ENCODE measurements at places on chromosomes 2 and 18. TPM values are rescaled to one million over a fixed set of nuclear protein-coding genes. Genes with fewer than 3 reads are reported as not detected.
A peak's percentile ranks its signal among the peaks of the same experiment; 100 is the strongest.

Gene LOXHD1
- 0.74 TPM for total RNA-seq

Gene TRIB2
- 29.4 TPM for total RNA-seq

Gene CDH19
- total RNA-seq, result 12.1 TPM

Gene KANSL1L
- 17.4 TPM for total RNA-seq

Gene KYNU
- total RNA-seq, result 1.4 TPM

Gene STPG4
- not detected for total RNA-seq

Gene KATNAL2
- 2.7 TPM for total RNA-seq

Gene FHOD3
- 347 TPM for total RNA-seq

Gene SERPINB10
- total RNA-seq, result not detected

- no peak for DNase-seq
Measured at GRCh38 chr2:96993367-96993766, 7.0 kb upstream of the FAM178B start.

DNA sequence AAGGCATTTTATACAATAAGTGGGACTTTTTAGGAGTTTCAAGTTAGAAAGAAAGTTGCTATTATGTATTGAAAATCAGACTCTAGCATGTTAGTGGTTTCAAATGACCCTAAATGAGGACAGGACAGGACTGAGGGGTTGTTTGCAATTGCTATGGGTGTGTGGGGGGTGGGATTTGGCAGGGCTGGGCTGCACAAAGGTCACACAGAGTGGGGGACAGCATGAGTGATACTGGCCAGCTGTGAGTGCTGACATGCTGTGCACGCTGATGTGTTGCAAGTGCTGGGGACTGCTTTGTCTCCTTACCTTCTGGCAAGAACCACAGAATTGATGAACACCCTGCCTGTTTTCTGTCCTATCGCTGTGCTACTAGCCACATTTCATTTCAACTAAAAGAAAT lies 29.8 kb downstream of the RNMT start:
- DNase-seq, result peak; percentile 46

GRCh38 chr2:161847910-161848309 lies 223.7 kb downstream of the SLC4A10 start:
- no peak for DNase-seq

GRCh38 chr2:241188361-241189092 lies at the start of gene ANO7:
Gene ANO7 (plus strand): TSS chr2:241188677. CDS start chr2:241190064, 1,387 bp downstream.
- DNase-seq, result no peak

DNA sequence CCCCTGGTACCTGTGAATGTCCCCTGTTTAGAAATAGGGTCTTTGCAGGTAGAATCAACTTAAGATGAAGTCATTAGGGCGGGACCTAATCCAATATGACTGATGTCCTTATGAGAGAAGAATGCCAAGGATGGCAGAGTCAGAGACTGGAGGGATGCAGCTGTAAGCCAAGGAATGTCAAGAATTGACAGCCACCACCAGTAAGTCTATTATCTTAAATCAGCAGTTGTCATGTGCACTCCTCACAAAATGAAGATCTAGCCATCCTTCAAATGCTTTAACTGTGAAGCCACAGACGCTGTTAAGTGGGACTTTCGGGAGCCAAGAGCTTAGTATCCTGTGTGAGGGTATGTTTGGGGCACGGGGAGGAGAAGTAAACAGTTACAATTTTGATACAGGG lies 83.2 kb downstream of the ITGA4 start:
- no peak for DNase-seq

DNA sequence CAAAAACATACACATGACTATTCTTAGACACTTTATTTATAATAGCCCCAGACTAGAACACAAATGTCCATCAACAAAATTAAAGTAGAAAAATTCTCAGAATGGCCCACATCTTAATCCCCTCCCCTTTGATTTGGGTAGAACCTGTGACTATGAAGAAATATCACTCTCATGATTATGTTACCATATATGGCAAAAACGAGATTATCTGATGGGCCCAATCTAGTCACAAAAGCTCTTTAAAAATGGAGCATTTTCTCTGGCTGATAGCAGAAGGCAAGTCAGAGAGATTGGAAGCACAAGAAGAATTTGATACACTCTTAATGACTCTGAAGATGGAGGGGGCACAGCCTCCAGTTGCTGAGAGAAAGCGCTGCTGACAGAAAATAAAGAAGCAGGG lies 39.6 kb downstream of the METTL4 start:
- no peak for DNase-seq

DNA sequence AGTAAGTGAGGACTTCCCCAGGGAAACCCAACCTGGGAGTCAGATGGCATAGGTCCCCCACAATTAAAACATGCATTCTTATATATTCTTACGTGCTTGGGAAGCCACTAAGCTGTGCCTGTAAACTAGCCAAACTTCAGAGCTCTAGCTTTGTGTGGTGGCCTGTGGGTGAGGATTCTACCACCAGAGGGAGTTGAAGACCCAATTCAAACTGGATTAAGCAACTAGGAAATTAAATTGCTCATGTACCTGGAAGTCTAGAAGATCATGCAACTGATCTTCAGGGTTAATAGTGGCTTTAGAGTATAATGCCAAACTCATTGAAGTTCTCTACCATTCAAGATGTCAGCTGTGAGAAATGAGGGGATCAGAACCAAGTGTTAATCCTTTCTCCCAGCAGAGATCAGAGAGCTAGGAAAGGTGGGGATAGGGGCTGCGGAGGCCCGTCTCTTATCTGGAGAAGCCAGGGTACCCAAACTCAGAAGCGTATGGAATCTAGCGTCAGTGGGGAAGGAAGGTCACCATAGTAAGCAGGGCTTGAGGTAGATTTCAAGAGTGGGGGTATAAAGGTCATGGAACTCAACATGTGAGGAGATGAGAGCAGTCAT lies 53.2 kb upstream of the CCDC85A start:
- DNase-seq, result no peak

DNA sequence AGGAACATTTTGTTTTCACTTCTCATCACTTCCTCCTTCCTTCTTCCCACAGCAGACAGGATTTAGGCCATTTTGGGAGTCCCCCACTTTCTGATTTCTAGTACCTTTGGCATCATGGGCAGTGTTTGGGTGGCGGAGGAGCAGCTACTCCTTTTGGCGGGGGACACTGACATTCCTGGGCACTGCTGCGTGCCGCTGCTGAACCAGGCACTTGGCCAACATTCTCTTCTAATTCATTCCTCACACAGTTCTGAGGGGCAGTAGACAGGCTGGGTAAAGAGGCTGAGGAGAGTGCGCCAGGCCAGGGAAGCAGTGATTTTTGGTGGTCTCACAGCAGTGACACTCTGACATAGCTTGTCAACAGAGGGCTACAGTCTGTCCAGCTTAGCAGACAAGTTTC lies 270.2 kb downstream of the LOXHD1 start:
- peak; percentile 72 for DNase-seq

GRCh38 chr2:217431577-217432269 lies 571.1 kb downstream of the TNS1 start:
- no peak for DNase-seq

GRCh38 chr18:13260935-13261640 lies 42.5 kb downstream of the LDLRAD4 start:
- no peak for DNase-seq

GRCh38 chr2:68556381-68556780 lies 87.0 kb upstream of the PROKR1 start:
- no peak for DNase-seq

GRCh38 chr2:189411860-189412259 lies 29.4 kb upstream of the WDR75 start:
- no peak for DNase-seq

- no peak for DNase-seq
Measured at GRCh38 chr2:8545695-8546611, 135.9 kb upstream of the ID2 start.

DNA sequence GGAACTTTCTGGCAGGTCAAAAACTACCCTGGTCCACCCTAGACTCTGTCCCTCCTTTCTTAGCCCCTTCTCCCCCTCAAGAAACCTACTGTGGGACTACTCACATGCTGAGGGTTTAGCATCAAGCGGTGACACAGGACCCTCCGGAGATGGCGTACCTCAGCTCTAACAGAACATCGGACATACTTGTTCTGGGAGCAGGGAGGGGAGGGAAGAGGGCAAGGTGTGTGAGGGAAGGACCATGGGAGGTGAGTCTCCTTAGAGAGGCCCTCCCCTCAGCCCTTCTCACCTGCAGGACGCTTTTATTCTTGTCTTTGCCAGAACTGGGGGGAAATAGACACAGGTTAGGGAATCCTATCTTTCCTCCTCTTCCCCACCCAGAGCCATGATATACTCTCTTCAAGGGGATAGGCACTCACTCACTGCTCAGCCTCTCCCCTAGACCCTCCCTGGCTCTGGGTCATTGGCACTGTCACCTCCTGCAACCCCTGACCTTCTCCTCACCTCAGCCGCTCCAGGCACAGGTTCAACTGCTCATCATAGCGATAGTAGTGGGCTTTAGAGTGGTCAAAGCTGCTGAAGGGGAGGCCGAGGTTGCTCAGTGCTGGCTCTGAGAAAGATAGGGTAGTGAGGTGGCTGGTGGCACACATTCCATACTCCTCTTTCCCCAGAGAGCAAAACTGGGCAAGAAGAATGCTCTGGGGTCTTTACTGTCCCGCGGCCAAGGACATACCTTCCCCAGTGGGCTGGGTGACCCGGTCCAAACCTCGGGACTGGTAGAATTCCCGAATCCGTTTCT lies 1.8 kb downstream of the PCGF1 start:
- DNase-seq, result no peak

GRCh38 chr2:69755862-69756467 lies 14.0 kb downstream of the ANXA4 start:
- no peak for DNase-seq

DNA sequence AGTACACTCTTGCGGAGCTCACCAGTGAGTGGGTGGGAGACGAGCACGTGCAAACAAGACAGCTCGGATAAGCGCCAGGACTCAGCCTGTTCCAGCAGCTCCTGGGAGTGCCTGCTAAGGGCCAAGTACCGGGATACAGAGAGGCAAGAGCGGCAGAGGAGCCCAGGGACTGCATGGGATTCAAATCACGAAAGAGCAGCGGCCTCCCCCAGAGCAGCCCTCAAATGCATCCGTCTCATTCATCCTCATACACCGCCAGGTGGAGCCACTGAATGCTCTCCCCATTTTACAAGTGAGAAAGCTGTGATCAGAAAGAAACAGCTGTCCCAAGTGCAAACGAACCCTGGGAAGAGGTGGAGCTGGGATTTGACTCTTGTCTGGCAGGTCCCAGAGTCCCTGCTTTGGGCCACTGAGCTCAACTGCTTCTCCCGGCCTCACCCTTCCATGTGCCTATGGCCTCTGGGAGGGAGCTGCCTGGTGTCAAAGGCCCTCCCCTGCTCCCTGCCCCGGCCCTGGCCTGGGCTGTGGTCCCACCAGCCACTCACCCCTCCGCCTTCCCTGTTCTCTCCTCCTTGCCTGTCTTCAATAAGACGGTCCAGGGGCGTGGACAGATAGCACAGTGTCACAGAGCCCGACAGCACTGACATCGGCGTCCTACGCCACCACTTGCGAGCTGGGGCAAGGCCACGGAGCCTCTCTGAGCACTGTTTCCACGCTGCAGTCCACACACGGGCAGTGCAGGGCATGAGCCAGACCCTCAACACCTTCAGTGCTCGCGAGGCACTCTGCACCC lies 72.8 kb upstream of the TAF1B start:
- DNase-seq, result peak; percentile 75

DNA sequence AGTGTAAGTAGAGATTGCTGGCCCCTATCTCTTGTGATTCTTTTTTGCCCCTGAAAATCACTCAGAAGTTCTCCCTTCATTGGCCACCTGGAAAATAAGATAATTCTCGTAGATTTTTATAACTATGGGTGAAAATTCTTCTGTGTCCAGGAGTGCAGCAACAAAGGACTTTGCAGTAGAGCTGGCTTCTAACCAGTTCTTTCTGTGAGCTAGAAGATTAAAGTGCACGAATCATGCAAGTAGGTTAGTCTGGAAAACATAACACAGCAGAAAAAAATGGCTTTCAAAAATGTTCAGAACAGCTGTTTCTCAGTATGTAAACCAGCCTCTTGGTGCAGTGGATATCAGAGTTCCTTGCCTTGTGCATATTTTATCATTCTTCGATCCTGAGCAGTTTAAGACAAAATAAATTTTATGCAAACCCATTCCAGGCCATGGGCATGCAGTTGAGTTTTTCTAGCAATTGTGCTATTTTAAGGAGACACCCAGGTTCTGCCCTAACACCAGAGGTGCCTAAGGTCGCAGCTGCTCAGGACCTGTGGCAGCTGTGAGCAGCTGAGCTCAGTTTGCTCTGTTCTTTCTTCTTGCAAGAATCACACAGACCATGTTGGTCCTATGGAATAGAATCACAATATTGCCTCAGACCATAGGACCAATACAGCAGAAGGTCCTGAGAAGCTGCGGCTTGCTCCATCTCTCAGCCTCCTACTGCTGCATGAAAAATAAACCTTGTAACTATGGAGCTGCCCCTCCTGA lies 80.9 kb upstream of the BCL2L11 start:
- no peak for DNase-seq

- no peak for DNase-seq
Measured at GRCh38 chr18:68972176-68972575, 174.3 kb downstream of the CCDC102B start.

DNA sequence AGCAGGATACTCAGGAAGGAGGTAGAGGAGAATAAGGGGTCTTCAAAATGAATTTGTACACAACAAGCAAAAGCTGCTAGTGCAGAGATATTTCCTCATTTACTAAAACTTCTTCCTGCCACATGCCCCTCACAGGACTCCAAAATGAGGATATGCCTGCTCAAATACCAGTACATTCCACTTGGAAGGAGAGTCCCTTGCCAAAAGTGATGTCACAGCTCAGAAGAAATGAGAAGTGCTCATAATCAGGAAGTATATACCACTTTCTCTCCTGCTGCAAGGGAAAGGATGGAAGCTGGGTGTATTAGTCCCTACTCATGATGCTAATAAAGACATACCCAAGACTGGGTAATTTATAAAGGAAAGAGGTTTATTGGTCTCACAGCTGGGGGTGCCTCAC lies 87.7 kb upstream of the FSHR start:
- DNase-seq, result no peak

DNA sequence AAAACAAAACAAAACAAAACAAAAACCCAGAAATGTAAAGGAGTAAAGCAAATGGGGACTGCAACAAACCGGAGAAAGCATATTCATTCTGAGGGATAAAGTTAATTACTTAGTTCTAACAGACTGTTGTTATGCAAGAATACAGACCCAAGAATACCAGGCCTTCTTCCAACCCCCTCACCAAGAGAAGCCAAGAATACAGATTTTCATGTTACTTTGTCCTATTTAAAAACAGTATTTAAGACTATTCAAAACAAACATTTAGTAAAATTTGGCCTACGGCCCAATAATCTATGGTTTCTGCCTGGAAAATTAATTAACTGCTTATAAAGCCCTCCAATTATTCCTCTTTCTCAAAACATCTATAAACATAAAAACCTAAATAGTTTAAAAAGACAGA lies 91.4 kb downstream of the USP34 start:
- DNase-seq, result no peak
